ENCODE measurements at places on chromosomes 7 and 10.

- peak; percentile 23 for DNase-seq
Observed at GRCh38 chr7:29255906-29256692, 61.5 kb downstream of the CHN2 start.

DNA sequence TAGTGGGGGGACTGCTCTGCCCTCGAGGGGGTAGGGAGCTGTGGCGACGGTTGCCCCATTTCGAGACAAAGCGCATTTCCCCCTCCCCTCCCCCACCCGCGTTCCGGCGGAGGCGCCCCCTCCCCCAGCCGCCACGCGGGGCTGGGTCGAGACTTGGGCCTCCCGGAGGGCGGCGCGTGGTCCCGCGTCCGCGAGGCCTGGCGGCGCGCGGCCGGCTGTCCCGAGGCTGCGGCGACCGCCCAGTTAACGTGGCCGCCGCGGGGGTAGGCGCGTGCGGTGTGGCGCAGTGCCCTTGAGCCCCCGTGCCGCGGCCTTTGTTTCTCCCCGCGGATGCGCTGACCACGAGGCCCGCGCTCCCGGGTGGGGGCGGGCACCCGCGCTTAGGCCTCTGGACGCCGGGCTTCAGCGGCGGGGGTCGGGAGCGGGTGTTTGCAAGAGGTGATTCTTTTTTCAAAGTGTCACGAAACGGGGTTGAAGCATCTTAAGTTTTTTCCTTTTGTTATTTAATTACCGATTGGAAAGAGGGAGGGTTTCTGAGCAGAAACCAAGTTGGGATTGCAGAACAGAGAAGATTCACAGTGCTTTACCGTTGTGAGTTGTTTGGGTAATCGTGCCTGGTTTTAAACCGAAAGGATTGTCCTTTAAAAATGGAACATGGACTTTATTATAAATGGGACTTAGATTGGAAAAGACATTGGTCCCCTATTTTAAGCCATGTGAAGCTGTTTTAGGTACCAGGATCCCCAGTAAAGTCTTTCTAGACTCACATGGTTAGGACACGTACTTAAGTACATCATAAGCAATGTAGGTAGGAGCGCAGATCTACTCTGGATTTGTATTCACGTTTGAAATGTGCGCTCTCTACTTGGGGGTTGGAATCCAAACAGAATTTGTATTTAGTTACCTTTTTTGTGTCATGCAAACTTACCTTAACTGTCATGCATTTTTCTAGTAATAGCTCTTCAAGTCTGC lies 760 bp downstream of the CBX3 start:
- DNase-seq, result peak; percentile 36

DNA sequence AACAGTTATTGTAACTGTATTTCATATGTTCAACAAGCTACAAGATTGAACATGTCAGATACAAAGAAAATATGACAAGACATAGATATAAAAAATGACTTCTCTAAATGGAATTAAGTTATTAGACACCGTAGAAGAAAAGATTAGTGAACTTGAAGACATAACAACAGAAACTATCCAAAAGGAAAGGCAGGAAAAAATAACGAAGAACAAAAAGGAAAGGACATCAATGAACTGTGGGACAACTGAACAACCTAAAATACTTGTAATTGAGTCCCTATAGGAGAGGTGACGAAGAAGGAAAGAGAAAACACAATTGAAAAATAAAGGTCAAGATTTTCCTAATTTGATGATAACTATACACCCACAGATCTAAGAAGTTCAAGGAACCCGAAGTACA lies 32.3 kb downstream of the UPF2 start:
- DNase-seq, result no peak

DNA sequence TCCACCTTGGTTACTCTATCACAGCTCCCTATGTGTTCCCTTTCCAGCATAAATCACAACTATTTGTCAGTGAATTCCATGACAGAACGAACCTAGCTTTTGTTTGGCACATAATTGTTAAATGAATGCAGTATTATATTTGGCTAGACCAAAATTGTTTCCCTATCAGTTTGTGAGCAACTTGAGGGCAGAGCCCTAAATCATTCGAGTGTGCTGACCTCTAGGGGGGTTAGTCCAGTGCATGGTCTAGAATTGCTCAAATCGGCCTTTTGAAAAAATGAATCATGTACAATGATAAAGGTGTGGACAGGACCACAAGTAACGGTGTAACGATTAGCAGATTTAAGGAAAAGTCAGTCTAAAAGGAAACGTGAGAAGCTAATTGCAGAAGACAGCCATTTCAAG lies 475 bp upstream of the NRBF2 start:
- DNase-seq, result no peak

DNA sequence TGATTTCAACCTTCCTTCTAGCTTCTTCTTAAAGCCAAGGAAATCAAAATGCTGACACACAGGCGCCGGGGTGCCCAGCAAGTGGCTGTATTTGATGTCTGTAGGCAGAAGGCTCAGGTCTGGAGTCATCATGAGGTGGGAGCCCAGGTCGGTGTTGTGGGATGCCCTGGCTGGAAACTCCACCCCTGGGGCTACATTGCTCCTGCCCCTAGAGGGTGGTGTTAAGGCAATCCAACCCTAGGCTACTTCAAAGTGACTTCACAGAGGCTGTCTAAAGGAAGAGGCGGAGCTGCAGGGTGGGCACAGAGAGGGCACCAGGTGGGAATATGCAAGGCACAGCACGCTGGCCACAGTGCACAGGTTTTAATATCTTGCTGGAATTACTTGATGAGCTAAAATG lies 200.9 kb downstream of the ADAM12 start:
- no peak for DNase-seq

DNA sequence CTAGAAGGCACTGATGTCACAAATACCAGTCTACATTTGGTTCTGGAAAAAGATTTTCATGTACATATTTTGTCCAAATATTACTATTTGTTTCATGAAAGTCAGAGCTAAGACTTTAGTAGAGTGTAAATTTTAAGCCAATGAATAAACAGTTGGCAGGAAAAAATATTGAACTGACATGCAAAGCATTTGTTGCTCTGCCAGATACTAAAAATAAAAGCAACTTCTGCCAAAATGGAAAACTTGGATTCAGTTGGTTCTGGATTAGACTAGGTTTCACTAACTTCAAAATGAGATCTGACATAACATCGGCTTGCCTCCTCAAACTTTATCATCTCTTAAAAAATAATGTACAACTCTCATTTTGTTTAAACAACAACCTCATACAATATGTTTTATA lies 34.9 kb downstream of the FAM204A start:
- DNase-seq, result no peak

GRCh38 chr7:15848362-15848761 lies 161.9 kb upstream of the MEOX2 start:
- DNase-seq, result no peak

- DNase-seq, result no peak
Observed at GRCh38 chr7:105655067-105655466, 73.8 kb upstream of the EFCAB10 start.

GRCh38 chr7:127477295-127478023 lies 85.0 kb upstream of the ZNF800 start:
- no peak for DNase-seq

DNA sequence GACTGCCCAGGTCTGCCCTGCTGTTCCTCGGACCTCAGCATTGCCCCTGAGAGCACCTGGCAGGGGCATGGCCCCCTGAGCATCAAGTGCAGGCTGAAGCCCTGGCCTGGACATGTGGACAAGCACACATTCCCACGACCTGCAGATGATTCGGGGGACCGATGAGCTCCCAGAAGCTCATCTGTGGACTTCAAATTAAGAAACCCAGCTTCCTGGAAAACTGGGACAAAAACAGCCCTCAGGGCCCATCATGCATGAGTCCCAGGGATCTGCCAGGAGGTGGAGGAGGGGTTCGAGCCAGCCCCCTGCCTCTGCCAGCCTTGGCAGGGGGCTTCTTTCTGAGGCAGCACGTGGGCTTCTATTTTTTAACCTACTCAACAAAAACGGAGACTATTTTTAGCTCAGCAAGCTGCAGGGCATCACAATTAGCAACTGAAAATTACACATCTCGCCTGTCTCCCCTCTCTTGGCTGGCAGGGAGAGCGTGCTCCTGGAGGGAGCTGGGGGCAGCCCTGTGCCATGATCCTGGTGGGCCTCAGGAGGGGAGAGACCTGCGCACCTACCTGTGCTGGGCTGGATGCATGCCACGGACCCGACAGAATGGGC lies 51.8 kb downstream of the RASGEF1A start:
- no peak for DNase-seq

GRCh38 chr10:91299999-91300575 lies 79.6 kb downstream of the PCGF5 start:
- no peak for DNase-seq

DNA sequence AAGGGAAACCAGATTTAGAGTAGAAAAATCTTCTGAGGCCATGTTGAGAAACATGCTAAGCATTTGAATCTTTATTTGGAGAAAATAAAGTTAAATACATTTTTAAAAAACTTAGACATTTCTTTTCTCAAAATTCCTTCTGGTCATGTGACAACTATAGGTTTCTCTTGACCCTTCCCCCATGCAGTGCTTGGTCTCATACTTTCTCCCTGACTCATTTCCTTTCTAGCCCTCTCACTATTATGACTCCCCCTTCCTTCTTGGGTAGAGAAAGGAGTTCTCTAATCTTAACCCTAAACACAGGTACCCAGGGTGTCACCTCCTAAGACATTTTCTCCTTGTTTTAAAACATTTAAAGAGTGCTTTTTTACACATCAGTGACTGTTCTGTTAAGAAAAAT lies 179.5 kb upstream of the TMEM106B start:
- peak; percentile 10 for DNase-seq

DNA sequence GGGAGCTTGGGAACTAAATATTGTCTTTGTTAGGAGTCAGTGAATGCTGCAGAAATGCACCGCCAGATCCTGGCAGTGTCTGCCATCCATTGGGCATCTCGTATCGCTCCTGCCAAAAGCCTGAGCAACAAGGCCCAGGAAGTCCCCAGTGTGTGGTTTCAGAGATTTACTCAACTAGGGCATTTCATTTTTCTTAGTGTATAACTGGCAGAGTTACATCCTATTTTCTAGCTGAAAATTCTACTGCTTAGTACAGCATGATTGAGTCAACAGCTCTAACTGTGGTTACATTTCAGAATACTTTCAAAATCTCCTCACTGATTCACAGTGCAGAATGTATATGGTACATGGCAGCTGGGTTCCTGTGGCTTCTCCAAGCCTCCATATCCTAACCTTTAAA lies 95.8 kb upstream of the CREB5 start:
- no peak for DNase-seq

GRCh38 chr10:95513941-95514392 lies 47.2 kb downstream of the SORBS1 start:
- DNase-seq, result peak; percentile 68
